ENCODE measurements at places on chromosomes 1 and 21.

DNA sequence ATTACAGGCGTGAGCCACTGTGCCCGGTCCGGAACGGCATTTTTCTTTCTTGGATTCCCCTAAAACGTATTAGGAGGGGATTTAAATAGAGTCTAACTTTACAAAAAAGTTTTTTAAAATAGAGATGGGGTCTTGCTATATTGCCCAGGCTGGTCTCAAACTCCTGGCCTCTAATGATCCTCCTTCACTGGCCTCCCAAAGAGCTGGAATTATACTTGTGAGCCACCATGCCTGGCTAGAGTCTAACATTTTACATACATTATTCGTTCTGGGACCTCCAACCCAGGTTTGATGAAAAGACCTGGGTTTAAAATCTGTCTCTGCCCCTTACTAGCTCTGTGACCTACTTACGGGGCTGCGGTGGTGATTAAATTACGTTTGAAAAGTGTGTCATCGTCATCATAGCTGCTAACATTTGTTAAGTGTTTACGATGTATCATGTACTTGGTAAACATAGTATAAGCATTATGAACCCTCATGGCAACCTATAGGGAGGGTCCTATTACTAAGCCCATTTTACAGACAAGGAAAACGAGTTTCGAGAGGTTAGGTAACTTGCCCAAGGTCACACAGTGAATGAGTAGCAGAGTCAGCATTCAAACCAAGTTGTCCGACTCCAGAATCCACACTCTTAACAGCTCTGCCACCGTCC lies 24.5 kb downstream of the PLEKHM2 start:
- DNase-seq = no peak

DNA sequence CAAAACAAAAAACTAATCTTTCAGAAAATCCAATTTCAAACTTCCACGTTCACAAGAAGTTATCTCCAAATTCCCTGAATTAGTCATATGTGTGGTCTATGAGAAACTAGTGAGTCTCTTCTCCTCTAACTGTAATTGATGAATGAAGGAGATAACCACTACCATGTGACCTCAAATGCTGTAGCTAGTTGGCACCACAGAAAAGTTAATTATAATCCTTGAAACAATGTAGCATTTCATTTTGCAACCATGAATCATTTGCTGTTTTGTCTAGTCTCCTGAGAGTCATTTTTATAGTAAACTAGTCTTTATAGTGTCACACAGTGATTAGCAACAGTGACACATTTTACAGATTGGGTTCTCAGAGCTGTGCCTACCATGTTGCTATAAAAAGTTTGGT lies 287.5 kb downstream of the LRRIQ3 start:
- DNase-seq = no peak

- DNase-seq = no peak
Observed at GRCh38 chr1:197141575-197141974, 4.9 kb downstream of the ASPM start.

DNA sequence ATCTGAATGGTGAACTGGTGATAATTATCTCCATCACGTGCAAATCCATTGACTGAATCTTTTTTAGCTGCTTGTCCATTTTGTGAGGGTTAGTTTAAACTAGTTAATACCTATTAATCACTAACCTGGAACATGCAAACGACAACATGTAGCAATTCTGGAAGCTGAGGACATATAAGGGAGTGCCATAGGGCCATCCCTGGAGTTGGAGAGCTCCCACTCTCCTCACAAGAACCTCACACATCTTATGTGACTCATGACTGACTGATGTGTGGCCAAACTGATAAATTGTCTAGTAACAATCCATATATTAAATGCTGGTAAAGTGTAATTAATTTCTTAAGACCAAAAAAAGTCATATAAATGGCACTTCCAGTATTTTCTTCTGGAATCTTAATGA lies 62.9 kb upstream of the HOOK1 start:
- DNase-seq = no peak

DNA sequence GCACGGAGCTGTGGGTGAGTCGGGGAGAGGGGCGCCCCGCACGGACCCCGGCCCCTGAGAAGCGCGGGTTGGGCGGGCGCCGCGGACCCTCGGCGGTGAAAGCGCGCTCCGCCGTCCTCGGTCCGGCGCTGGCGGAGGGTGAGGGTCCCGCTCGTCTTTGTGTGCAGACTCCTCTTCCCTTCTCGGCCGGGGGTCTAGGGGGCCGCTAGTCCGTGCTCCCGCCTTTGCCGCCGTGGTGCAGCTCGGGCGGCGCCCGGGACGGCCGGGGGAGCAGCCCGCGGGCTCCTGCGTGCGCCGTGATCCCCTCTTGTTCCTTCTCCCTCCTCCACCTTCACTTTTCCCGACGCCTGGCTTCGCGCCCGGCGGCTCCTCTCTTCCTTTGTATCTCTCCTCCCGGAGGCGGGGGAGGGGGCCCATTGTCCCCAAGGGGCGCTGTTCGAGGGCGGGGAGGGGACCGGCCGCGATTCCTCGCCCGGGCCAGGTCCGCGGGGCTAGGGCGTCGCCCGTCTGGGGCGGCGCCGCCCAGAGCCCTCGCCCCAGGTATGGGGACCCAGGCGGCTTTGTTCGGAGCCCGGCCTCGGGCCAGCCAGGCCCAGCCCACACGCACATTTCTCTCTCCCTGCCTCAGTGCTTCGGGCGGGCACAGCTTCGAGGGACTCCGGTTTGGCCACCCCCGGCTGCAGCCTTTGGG lies 519 bp downstream of the FNBP1L start:
- peak; percentile 76 for DNase-seq

DNA sequence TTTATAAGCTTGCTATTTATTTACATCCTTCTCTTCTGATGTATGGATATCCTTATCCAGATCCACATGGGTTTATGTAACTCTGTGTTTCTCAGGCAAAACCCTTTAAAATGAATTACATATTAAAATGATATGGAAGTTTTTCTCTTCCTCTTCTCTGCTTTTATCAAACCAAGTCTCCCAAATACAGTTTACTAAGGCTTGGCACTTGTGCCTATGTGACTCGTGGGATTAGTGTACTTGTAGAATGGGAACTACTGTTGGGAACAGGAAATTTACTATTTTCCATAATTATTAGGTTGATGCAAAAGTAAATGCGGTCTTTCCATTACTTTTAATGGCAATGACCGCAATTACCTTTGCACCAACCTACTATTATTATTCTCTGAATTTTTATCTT lies 14.8 kb downstream of the SIM2 start:
- DNase-seq = no peak

DNA sequence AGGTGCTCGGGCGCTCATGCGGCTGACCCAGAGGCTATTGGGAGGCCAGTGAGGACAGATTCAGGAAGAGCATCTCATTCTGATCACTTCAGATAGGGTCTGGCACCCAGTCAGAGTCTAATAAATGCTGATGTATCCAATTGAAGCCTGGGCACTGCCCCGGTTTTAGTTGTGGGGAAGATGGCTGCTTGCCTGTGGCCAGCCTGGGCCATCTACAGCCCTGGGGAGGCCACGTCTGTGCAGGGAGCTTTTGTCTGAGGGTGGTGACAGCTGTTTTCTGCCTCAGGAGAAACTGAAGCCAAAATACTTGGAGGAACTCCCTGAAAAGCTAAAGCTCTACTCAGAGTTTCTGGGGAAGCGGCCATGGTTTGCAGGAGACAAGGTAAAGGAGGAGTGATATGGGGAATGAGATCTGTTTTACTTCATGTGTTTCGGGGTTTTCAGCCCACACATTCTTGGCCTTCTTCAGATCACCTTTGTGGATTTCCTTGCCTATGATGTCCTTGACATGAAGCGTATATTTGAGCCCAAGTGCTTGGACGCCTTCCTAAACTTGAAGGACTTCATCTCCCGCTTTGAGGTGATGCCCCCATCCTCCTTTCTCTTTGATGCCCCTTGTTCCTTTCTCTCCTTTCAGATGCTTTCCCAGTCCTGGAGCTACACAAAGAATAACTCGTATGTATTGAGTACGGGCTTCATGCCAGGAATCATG lies 2.8 kb downstream of the GSTM5 start:
- DNase-seq = no peak

GRCh38 chr21:26171258-26172100 lies 909 bp upstream of the APP start:
- DNase-seq = no peak

- no peak for DNase-seq
Observed at GRCh38 chr1:89952605-89953130, 42.2 kb upstream of the ZNF326 start.

- no peak for DNase-seq
Observed at GRCh38 chr1:51863384-51863783, 15.1 kb downstream of the NRDC start.

DNA sequence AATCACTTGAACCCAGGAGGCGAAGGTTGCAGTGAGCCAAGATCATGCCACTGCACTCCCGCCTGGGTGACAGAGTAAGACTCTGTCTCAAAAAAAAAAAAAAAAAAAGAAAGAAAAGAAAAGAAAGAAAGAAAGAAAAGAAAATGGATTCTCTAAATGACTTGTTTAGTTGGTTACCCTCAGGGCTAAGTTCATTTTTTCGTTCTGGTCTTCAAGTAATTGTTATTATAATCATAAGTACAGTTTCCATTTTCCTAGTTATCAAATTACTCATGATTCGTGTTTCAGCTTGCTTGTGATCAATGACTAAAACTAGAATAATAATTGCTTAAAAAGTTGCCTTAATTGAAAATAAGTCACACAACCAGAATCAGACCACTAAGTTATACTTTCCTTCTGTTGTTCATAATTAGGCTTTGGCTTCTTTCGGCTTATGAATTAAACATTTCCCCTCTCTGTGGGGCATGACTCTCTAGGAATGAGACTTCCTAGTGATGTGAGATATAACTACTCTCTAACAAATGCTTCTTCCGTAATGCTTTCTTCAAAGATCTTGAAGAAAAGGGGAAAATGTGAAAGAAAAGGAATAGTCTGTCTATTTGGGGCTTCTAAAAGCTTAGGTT lies 9.6 kb upstream of the RLF start:
- no peak for DNase-seq

- DNase-seq = no peak
Observed at GRCh38 chr1:207853372-207853757, 57.6 kb downstream of the CD34 start.

DNA sequence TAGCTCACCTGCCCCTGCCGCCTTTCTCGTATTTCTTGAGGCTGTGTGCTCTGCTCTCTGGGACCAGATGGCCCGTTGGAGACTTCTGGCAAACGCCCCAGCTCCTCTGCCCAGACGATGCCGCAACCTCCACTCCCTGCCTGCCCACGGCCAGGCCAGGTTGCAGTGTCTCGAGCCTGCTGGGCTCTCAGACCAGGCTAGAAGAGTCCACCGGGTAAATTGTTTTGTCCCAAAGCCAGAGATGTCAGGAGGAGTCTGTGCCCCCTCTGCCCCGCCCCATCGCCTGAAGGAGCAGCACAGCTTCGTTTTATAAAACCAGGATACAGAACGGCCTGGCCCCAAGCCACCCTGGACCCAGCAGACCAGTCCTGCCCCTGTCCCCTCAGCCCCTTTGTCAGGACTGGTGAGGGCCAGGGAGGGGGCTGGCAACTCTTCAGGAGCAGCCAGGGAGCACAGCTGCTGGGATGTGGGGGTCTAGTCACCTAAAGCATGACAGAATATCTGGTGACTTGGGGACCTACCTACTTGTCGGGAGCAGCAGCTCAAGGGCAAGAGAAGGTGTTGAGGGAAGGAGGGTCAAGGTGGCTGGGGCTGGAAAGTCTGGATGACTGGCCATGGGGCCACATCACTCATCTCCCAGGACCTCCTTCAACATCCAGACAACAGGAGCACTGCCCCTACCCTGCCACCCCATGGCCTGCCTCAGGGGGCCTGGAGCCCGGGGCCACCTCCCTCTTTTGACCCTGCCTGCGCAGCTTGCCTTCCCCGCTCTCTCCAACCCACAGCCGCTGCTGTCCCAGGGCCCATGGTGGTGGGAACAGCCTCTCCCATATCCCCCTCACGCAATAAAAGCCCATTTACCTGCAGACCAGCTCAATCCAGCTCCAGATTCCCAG lies 33.9 kb upstream of the LBR start:
- DNase-seq = no peak

DNA sequence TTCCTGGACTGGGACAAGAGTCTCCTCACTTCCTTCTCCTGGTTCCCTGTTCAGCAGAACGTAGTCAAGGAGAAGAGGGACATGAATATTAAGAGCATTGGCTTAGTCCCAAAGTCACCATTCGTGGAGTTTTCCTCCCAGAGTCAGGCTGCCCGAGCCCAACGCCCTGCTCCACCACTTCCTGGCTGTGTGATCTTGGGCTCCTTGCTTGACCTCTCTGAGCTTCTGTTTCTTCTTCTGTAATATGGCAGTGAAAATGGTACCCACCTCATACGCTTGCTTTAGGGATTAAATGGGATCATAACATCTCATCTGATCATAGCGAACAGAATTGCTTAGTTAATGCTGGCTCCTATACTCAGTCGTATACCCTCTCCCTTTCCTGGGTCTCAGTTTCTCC lies 12.0 kb upstream of the CASZ1 start:
- DNase-seq = no peak

GRCh38 chr1:8343464-8344001 lies 25.6 kb downstream of the SLC45A1 start:
- no peak for DNase-seq

GRCh38 chr1:24507405-24507804 lies 4.8 kb downstream of the RCAN3 start:
- DNase-seq = no peak

DNA sequence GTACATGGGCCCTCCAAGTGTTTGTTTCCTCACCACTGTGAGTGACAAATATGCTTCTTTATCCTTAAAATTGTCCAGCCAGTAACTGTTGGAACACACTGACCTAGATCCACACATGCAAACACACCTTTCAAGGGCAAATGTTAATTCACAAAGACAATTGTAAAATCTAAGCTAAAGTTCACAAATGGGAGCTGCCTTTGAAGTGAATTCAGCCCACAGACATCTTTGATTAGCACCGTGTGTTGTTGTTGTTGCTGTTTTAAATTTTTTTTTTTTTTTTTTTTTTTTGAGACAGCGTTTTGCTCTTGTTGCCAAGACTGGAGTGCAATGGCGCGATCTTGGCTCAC lies 52.3 kb upstream of the SLC16A1 start:
- DNase-seq = no peak

GRCh38 chr1:115755456-115756370 lies 12.8 kb downstream of the CASQ2 start:
- DNase-seq = no peak

- no peak for DNase-seq
Observed at GRCh38 chr1:78005448-78005722, 646 bp downstream of the DNAJB4 start.

- no peak for DNase-seq
Observed at GRCh38 chr1:230049731-230050130, 17.3 kb upstream of the GALNT2 start.

DNA sequence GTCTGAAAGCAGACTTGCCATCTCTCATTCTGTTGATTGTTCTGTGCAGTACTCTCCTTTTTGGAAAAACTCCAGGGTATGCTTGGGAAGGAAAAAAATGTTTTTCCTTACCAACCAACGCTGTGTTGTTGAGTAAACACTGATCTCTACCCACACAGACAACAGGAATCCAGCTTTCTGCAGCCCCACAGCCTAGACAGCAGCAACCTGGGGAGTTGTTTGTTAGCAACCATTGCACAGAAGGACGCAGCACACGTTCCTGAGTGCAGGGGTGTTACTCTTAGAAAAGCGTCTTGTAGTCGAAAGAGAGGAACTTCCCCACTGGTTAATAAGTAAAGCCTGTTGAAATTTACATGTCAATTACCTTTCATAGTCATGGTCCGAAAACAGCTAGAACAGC lies 56.6 kb downstream of the SMYD2 start:
- no peak for DNase-seq
